ENCODE measurements at places on chromosomes 7 and 10. TPM values are rescaled to one million over a fixed set of nuclear protein-coding genes. Genes with fewer than 3 reads are reported as not detected.

GRCh38 chr10:95531058-95531809, 29.9 kb downstream of the SORBS1 start:
- H3K4me1 ChIP-seq = no peaks in the 10 kb centered on the region
- no peak overlapping the region for H3K4me3 ChIP-seq
- H3K27ac ChIP-seq = peak overlapping the region; percentile 71
- no peaks in the 10 kb centered on the region for H3K27me3 ChIP-seq
- DNase-seq = no peak

GRCh38 chr10:112307358-112308124, 24.3 kb downstream of the TECTB start:
- H3K4me3 ChIP-seq = no peak overlapping the region
- no peaks in the 10 kb centered on the region for H3K36me3 ChIP-seq
- DNase-seq = peak; percentile 55
- H3K27me3 ChIP-seq = no peaks in the 10 kb centered on the region
- H3K4me1 ChIP-seq = no peaks in the 10 kb centered on the region

DNA sequence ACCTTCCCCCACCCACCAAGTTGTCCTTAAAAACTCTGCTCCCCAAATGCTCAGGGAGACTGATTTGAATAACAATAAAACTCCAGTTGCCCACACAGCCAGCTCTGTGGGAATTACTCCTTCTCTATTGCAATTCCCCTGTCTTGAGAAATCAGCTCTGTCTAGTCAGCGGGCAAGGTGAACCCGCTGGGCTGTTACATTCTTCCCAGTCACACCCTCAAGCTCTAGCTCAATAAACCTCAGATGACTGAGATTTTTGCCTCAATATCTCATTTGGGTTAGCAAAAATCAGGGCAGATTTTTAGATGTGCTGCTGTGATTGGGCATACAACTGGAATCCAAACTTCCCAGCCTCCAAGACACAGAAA, 32.9 kb downstream of the SVOPL start:
- no peak overlapping the region for H3K27ac ChIP-seq
- no peak overlapping the region for H3K4me3 ChIP-seq
- no peaks in the 10 kb centered on the region for H3K27me3 ChIP-seq
- DNase-seq = no peak

DNA sequence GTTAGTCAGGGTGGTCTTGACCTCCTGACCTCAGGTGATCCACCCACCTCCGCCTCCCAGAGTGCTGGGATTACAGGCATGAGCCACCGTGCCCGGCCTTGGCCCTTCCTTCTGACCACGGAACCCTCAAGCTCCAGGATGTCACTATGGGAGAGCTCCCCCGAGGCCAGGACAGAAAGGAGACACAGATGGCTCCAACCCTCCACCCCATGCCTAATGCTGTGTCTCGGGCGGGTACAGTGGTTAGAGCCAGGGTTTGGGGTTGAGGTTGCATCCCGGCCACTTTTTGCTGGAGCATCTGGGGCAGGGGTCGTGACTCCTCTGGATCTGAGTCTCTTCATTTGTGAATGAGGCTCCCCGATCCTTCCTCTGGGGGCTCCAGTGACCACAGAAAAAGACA, 8.1 kb downstream of the MYL10 start:
- no peak overlapping the region for H3K27ac ChIP-seq
- H3K4me3 ChIP-seq = no peak overlapping the region
- no peaks in the 10 kb centered on the region for H3K4me1 ChIP-seq
- no peaks in the 10 kb centered on the region for H3K27me3 ChIP-seq
- no peak for DNase-seq

- DNase-seq = no peak
- H3K27me3 ChIP-seq = no peaks in the 10 kb centered on the region
- H3K36me3 ChIP-seq = no peaks in the 10 kb centered on the region
- no peaks in the 10 kb centered on the region for H3K4me1 ChIP-seq
Measured at GRCh38 chr10:128296253-128297007, 170.2 kb upstream of the MKI67 start.

- no peak overlapping the region for H3K27ac ChIP-seq
- H3K4me1 ChIP-seq = no peaks in the 10 kb centered on the region
- no peaks in the 10 kb centered on the region for H3K27me3 ChIP-seq
- H3K4me3 ChIP-seq = no peak overlapping the region
Measured at GRCh38 chr10:129706523-129706922, 239.5 kb downstream of the MGMT start.

- DNase-seq = no peak
- no peak overlapping the region for H3K27ac ChIP-seq
- H3K4me1 ChIP-seq = peaks cover 23% of the 10 kb centered on the region
- peak overlapping the region; percentile 41 for H3K4me3 ChIP-seq
- H3K27me3 ChIP-seq = peaks cover 78% of the 10 kb centered on the region
- no peaks in the 10 kb centered on the region for H3K36me3 ChIP-seq
Measured at GRCh38 chr10:117137031-117137910, 799 bp downstream of the VAX1 start.

DNA sequence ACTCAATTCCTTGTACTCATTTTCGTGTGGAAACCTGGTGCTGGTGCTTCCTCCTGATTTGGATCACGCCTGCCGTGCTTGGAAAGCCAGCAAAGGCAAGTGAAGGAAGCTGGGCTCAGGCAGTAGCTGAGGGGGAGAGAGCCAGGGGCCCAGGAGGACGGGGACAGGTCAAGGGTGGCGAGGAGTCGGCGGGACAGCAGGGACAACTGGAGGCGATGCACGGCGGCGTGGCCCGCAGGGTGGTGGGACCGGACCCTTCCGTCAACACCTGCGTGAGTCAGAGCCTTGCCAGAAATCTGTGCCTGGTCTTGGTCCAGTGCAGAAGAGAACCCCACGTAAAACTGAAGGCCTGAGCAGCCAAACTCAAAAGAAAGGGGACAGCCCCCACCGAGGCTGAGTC, 309.7 kb upstream of the SHH start:
- H3K27me3 ChIP-seq = no peaks in the 10 kb centered on the region
- no peak for DNase-seq
- H3K4me1 ChIP-seq = no peaks in the 10 kb centered on the region
- H3K27ac ChIP-seq = no peak overlapping the region
- no peak overlapping the region for H3K4me3 ChIP-seq
- H3K36me3 ChIP-seq = no peaks in the 10 kb centered on the region

DNA sequence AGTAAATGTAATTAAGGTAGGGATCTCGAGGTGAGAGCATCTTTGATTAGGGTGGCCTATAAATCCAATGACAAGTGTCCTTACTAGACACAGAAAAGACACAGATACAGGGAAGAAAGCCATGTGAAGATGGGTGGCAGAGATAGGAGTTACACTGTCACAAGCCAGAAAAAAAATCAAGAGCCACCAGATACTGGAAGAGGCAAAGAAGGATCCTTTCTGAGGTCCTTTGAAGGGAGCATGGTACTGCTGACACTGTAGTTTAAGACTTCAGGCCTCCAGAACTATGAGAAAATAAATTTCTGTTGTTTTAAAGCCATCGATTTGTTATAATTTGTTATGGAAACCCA, 56.6 kb downstream of the MKLN1 start:
- H3K36me3 ChIP-seq = peaks cover 3% of the 10 kb centered on the region
- no peak overlapping the region for H3K4me3 ChIP-seq
- H3K27ac ChIP-seq = no peak overlapping the region
- no peaks in the 10 kb centered on the region for H3K27me3 ChIP-seq

- no peak overlapping the region for H3K4me3 ChIP-seq
- peaks cover 25% of the 10 kb centered on the region for H3K4me1 ChIP-seq
- no peaks in the 10 kb centered on the region for H3K27me3 ChIP-seq
- DNase-seq = no peak
Measured at GRCh38 chr10:121526801-121527221, 71.4 kb downstream of the FGFR2 start.

DNA sequence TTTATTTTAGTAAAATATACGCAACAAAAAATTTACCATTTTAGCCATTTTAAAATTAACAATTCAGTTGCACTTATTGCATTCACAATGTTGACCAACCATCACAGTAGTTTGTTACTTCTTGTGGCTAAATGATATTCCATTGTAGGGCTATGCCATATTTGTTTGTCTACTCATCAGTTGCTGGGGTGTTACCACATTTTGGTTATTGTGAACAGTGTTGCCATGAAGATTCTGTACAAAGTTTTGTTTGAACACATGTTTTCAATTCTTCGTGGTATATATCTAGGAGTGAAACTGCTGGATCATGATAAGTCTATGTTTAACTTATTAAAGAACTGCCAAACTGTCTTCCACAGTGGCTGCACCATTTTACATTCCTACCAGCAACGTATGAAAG, 46.3 kb upstream of the ZNF365 start:
- H3K27me3 ChIP-seq = no peaks in the 10 kb centered on the region
- DNase-seq = no peak
- no peak overlapping the region for H3K27ac ChIP-seq
- H3K36me3 ChIP-seq = no peaks in the 10 kb centered on the region

DNA sequence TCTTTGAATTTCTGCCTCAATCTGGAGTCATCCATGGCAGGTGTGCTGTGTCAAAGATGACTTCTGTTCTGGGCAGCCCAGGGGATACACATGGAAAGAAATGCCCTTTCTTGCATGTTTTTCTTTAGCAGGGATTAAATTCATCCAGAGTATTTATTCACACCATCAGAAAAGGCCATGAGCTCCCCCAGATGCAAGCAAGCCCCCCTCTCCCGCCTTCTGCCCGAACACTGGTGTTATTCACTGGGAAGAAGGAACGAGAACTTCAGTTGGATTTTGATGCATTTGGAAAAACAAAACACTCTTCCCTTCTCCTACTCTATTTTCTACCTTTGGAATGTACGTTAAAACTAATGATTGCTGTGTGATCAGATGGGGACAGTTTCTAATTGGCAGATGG, 1.4 kb downstream of the PLPP4 start:
- H3K4me3 ChIP-seq = no peak overlapping the region
- H3K4me1 ChIP-seq = peaks cover 7% of the 10 kb centered on the region
- no peak overlapping the region for H3K27ac ChIP-seq
- no peaks in the 10 kb centered on the region for H3K36me3 ChIP-seq
- H3K27me3 ChIP-seq = no peaks in the 10 kb centered on the region
- no peak for DNase-seq

GRCh38 chr10:15181576-15182156, 13.2 kb upstream of the NMT2 start:
- no peaks in the 10 kb centered on the region for H3K4me1 ChIP-seq
- DNase-seq = no peak
- H3K27ac ChIP-seq = no peak overlapping the region
- H3K27me3 ChIP-seq = no peaks in the 10 kb centered on the region

- H3K4me3 ChIP-seq = no peak overlapping the region
- H3K27me3 ChIP-seq = no peaks in the 10 kb centered on the region
- H3K36me3 ChIP-seq = no peaks in the 10 kb centered on the region
- DNase-seq = no peak
Measured at GRCh38 chr10:132670546-132671227, 115.3 kb downstream of the NKX6-2 start.

GRCh38 chr7:80967071-80967916, 48.4 kb upstream of the SEMA3C start:
- no peak for DNase-seq
- H3K4me1 ChIP-seq = no peaks in the 10 kb centered on the region
- H3K27me3 ChIP-seq = no peaks in the 10 kb centered on the region

- H3K4me1 ChIP-seq = peaks cover 4% of the 10 kb centered on the region
- H3K27ac ChIP-seq = no peak overlapping the region
- H3K4me3 ChIP-seq = no peak overlapping the region
- no peaks in the 10 kb centered on the region for H3K36me3 ChIP-seq
Measured at GRCh38 chr7:43838201-43838658, 31.1 kb downstream of the MRPS24 start.

GRCh38 chr7:149688836-149689235, 84.6 kb downstream of the ZNF467 start:
- H3K4me1 ChIP-seq = no peaks in the 10 kb centered on the region
- H3K27ac ChIP-seq = no peak overlapping the region
- H3K36me3 ChIP-seq = no peaks in the 10 kb centered on the region

THSD7A gene
- 1.5 TPM for total RNA-seq

AMZ1 gene
- total RNA-seq = not detected

CFAP69 gene
- total RNA-seq = 11.9 TPM

MYH16 gene
- not detected for total RNA-seq

FGL2 gene
- total RNA-seq = 27.2 TPM

ZNF680 gene
- total RNA-seq = 26.4 TPM

PODXL gene
- 7.5 TPM for total RNA-seq

LEP gene
- not detected for total RNA-seq

PTF1A gene
- not detected for total RNA-seq

CNNM1 gene
- 1.0 TPM for total RNA-seq
